ENCODE measurements at places on chromosomes 1 and 21.

- DNase-seq, result no peak
These were observed 244.2 kb upstream of the HOOK1 start for GRCh38 chr1:59570524-59570923.

DNA sequence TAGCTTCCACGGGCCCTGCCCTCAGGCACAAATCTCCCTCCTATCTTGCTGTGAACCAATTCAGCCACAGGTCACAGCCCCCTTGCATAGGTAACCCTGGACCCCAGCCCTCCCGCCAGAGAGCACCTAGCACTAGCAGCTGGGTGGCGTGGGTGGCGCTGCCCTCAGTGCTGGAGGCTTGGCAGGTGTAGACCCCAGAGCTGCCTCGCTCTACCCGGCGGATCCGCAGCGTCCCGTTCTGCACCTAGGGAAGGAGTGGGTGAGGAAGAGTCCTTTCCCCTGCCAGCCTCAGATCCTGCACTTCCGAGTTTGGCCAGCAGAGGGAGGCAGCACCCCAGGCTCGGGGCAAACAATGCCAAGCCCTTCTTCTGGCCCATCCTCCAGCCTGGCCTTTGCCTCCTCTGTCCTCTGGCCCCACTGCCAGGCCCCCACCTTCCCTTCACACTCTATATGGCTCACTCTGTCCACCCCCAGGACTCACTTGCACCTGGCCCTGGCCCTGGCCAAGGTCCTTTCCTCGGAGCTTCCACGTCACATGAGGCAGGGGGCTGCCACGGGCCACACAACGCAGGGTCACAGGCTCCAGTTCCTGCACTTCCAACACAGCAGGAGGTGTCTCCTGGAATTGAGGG lies 9.0 kb downstream of the IGSF9 start:
- DNase-seq, result no peak

DNA sequence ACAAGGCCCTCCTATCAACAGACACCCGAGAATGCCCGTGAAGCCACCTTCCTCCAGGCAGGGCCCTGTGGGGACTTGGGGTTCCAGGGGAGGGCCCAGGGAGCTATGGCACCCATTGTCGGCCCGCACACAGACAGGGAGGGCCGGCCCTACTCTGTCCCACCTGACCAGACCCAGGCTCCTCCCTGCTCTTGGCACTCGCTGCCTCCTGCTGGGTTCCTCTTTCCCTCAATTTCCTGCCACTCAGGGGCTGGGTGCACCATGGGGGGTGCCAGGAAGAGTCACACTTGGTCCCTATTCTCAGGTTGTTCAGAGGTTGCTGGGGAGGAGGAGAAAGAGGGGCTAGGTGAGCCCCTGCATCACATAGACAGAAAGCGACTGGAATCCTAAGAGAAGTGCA lies 8.0 kb upstream of the OXCT2 start:
- no peak for DNase-seq

DNA sequence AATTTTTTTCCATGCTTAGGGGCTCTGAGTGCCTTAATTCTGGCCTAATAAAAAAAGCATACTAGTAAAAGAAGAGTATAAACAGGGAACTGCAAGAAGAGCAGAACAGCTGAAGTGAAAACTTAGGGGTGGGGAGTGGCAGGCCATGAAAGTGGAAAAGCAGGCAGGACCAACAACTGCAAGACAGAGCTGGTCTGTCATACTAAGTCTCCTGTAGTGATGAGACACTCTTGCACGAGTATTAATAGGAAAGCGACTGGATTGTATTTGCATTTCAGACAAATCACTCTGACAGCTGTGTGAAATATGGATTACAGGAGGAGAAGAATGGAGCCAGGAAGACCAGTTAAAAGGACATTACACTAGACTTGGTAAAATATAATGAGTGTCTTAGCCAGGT lies 449.9 kb downstream of the NUF2 start:
- DNase-seq, result no peak

- DNase-seq, result no peak
These were observed 36.0 kb downstream of the CAPN2 start for GRCh38 chr1:223748405-223748772.

DNA sequence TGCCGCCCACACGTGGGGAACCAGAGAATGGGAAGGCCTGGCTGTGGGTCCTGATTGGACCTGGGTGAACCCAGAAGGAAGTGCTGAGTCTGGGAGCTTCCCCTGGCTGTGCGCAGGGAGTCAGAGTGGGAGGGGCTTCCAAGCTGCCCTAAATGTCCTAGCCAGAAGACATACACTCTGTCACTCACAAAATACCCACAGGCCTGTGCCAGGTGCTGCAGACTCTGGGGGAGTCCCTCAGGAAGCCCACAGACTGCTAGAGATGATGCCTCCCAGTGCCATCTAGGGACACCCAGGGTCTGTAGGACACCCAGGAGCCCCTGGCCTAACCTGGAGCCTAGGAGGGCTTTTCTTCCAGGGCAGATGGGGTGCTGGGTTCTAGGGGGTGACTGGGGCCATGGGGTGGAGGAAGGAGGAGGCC lies 33.7 kb upstream of the LRP8 start:
- no peak for DNase-seq

GRCh38 chr1:7345516-7345915 lies 425.6 kb upstream of the VAMP3 start:
- no peak for DNase-seq

DNA sequence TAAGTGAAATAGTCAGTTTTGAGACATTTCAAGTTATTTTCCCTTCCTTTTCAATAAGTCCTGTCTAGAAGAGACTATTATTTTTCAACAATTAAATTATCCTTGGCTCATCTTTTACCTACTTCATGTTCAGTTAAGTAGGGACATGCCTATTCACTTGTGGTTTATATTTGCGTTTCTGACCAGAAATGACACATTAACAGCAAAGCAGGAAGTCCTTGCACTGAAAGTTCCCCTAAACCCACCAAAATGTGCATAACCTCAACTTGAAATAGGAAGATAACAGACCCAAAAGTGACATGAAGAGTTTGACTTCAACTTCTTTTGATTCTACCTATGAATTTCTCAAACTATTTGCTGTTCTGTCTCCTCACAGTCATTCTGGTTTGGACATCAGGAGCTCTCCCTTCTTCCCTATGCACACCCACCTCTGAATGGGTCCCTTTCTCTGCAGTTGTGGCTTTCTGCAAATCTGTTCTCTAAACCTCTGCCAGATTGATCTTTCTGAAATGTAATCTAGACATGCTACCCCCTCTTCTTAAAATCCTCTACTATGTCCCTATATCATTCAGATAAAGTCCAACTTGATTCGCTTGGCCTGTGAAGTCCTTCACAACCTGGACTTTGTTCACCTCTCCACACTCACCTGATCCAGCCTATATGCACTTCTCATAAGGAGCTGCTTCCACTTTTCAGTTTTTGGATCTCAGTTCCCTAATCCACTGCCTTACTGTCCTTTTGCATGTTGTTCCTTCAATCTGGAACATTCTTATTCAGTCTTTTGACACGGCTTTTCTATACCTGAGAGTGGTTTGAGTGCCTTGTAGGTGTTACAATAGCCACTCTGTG lies 661.5 kb upstream of the ADGRL4 start:
- no peak for DNase-seq

DNA sequence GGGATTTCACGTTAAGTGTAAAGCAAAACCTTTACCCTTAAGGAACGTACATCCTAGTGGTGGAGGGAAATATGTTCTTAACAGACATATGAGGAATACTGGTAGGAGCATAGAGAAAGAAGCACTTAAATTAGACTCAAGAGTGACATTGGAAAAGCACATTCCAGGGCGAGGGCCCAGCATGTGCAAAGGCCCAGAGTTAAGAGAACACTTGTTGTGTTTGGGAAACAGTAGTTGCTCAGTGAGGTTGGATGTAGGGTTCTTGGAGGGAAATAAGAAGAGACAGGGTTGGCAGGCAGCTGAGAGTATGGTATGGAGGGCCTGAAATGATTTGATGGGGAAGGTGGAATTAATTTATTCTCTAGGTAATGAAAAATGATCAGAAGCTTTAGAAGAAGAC lies 115.5 kb downstream of the CNIH3 start:
- no peak for DNase-seq

GRCh38 chr1:34163792-34164731 lies 968 bp downstream of the CSMD2 start:
- DNase-seq, result no peak

DNA sequence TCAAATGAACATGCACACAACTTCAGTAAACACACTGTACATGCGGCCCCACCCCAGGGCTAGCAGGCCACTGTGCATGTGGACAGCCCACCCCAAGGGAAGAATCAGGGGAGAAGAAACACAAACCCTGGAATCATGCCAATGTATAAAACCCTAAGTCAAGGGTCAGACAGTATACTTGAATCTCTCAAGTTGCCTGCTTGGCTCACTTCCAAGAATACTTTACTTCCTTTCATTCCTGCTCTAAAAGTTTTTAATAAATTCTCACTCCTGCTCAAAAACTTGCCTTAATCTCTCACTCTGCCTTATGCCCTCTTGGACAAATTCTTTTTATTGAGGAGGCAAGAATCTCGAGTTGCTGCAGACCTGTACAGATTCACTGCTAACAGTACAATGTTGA lies 231.2 kb upstream of the CACYBP start:
- DNase-seq, result no peak

- DNase-seq, result no peak
These were observed 18.8 kb downstream of the KNCN start for GRCh38 chr1:46532498-46533178.

DNA sequence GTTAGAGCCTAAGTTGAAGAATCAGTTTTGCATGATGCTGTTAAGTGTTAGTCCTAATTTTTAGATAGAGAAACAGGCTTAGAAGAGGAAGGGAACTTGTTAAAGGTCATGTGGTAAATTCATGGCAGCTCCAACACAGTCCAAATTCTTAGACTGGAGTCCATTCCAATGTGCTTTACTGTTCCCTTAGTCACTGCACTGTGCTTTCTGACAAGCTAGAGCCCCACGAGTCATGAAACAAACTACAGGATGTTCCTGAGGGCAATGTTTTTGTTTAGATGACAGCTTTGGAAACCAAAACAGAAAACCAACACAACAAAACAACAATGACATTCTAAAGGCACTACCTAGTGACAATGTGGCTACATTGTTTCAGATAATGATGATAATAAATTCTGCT lies 23.1 kb upstream of the RGS4 start:
- peak; percentile 43 for DNase-seq

- DNase-seq, result no peak
These were observed 114.6 kb downstream of the NTNG1 start for GRCh38 chr1:107255469-107255868.

DNA sequence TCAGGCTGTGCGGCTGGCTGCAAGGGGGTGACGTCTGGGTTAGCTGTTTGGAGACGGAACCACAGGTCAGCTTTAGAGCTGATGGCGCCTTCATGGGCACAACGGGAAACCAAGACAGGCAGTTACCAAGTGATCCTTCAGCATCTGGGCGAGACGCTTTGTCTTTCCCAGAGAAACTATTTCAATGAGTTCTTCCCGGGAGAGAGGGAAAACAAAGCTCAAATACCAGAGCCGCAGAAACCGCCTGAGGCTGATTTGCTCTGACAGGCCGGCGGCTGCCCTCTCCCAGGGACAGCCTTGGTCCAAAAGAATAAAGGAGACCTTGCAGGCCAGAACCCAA lies 76.5 kb downstream of the CD58 start:
- DNase-seq, result no peak

- DNase-seq, result no peak
These were observed 9.4 kb downstream of the FCAMR start for GRCh38 chr1:206960676-206961386.

GRCh38 chr1:218659911-218660677 lies 315.0 kb downstream of the TGFB2 start:
- DNase-seq, result no peak

- DNase-seq, result no peak
These were observed 541 bp downstream of the USP48 start for GRCh38 chr1:21782349-21782867.

DNA sequence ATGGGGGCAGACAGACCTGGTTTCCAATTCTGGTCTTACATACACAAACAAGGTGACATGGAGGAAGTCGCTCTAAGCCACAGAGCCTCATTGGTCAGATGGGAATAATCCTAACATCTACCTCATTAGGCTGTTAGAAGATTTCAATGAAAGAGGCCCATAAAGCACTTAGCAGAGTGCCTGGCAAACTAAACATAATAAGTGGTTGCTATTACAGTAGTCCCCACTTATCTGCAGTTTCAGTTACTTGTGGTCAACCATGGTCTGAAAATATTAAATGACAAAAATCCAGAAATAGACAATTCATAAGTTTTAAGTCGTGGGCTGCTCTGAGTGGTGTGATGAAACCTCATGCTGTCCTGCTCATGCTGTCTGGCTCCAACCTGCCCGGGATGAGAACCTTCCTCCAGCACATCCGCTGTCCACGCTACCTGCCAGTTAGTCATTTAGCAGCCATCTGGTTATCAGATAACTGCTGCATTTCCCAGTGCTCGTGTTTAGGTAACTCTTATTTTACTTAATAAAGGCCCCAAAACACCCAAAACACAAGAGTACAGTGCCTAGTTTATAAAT lies 112.3 kb downstream of the DDX20 start:
- no peak for DNase-seq

GRCh38 chr1:219461981-219462400 lies 150.9 kb downstream of the ZC3H11B start:
- DNase-seq, result no peak

DNA sequence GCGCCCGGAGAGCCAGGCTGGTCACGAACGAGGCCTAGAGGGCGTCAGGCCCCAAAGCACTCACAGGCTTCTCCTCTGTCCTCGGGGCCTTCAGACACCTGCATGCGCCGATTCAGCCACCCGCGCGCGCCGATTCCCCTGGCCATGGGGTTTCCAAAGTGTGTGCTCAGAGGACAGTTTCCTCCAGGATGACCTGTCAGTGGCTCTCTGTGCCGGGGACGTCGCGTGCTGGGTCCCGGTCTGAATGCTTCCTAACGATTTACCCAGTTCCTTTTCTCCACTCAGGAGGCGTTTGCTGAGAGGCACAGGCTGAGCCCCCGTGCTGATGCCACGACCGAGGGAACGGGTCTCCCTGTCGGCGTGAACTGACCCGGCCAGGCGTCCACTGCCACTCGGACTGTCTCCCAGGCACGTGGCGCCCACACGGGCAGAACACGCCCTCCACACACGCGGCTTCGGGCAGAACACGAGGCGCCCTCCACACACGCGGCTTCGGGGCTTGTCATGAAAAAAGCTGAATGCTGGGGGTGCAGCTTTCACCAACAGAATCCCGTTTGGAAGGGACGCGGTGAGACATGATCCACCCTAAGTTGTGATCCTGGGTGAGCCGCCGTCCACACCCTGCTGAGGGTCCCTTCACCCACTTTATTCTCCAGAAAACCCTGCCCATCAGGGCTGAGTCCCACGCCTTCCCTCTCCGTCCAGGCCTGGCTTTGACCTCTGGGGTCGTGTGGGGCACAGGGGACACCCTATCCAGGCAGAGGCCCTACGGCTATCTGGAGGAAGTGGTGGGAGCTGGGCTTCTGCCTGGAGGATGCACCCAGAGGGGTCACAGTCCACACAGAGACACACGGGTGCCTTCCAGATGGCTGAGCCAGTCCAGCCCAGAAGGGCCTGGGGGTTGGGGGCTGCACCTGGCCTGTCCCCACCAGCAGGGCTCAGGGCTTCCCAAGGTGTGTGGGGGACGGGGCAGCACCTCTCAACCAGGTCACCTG lies 56.1 kb downstream of the COL6A1 start:
- no peak for DNase-seq

All from GM04504 (cell line).